NCI-H526 treated with DMSO at 0.1 percent for 48 hours (cell line): ENCODE measurements at places on chromosomes 7 and 10.

DNA sequence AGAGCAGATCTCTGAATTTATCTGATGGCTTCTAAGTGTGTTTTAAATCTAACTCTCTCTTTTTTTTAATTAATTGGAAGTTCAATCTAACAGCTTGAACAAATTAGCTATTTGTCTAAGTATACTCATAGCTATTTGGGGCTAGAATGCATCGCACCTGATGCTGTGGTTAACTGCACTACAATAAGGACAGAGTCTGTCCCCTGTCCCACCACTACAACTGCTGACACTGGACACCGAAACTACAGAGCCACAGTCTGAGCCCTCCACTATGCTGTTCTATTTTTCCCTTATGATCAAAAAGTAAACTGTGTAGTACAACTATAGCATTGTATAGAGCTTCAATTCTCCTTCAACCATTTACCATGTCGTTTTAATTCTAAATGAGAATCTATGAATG, 89.4 kb upstream of the AHR start:
- DNase-seq = no peak

- DNase-seq = no peak
Measured at GRCh38 chr10:131038056-131038455, 273.5 kb downstream of the TCERG1L start.

DNA sequence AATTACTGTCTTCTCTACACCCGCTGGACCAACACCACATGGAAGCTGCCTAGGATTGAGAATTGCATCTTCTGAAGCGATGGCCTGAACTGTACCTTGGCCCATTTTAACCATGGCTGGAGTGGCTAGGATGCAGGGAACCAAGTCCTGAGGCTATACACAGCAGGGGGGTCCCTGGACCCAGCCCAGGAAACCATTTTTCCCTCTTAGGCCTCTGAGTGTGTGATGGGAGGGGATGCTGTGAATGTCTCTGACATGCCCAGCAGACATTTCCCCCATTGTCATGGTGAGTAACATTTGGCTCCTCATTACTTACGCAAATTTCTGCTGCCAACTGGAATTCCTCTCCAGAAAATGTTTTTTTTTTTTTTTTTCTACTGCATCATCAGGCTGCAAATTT, 822.7 kb downstream of the PCDH15 start:
- no peak for DNase-seq

DNA sequence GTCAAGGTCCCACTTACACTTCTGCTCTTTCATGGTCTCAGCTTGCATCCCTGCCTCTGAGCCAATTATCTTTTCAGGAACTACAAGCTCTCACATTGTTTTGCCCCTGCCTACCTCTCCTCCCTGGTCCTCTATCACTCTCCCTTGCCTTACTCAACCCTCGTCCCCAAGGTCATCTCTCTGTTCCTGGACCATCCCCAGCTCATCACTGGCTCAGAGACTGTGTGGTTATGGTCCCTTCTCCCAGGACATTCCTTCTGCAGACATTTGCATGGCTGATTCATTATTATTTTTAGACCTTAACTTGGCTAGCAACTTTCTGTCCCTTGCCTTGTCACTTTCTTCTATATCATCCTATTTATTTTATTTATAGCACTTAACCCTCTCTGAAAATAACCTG, 17.8 kb upstream of the GPAM start:
- no peak for DNase-seq

GRCh38 chr10:2949948-2950354, 117.4 kb upstream of the PFKP start:
- no peak for DNase-seq

- DNase-seq = no peak
Measured at GRCh38 chr10:126598009-126598408, 72.5 kb downstream of the C10orf90 start.

- no peak for DNase-seq
Measured at GRCh38 chr7:28104041-28104541, 76.5 kb downstream of the JAZF1 start.

DNA sequence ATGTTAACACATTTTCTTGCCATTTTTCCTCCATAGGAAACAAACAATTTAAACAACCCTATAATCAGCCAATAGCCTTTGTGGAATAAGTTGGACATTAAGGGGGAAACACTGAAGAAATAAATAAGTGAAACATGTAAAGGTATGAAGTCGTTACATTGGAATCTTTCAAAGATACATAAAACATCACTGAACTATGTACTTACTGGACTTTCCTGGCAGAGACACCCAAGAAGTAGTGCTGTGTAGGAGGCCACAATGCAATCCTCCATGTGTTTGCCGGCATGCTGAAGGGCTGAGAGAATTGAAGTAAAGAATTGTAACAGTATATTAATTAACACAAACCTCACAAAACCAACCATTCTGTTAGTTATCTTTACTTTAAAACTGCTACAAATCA, 76.5 kb upstream of the GRID1 start:
- DNase-seq = no peak

GRCh38 chr10:75514830-75515229, 83.4 kb downstream of the LRMDA start:
- DNase-seq = no peak

DNA sequence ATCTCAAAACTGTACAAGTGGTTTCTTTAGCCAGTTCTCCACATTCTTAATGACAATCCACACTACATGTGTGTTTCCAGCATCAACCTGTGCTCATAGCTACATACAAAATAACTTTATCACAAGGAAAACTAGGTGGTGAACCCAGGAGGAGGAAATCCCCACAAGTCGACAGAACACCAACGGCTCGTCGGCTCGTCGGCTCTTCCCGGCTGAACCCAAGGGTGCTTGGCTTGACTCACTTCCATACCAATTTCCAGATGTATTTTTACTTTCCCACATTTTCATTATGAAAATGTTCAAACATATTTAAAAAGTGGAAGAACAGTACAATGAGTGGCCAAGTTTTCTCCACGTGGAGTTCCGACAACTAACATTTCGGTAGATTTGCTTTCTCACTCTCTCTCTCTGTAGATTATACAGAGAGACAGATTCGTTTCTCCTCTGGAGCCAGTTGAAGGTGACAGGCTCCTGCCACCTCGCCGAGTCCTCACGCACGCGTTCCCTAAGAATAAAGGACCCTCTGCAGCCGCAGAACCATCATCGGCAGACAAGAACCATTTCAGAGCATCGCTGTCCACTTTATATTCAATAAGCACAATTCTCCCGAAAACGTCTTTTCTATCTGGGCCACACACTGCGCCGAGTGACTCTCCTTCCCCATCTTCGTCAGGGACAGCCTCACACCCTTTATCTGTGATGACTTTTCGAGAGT, 53.3 kb downstream of the DIP2C start:
- no peak for DNase-seq

GRCh38 chr7:95471071-95471470, 14.7 kb upstream of the ASB4 start:
- DNase-seq = no peak

DNA sequence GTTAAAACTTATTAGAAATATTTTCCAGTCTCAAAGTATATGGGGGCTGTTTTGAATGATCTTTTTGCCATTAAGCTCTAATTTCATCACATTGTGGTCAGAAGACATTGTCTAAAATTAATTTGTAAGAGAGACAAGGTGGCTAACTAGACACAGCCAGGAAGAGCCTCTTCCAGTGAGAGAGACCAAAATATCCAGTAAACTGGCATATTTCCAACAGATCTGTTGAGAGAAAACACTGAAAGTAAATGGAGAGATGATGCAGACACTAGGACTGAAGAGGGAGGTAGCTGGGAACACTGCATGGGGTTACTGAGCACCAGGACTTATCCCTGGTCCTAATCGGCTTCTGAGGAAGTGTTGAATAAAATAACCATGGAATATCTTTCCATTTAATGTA, 101.5 kb upstream of the TAS2R16 start:
- DNase-seq = no peak

DNA sequence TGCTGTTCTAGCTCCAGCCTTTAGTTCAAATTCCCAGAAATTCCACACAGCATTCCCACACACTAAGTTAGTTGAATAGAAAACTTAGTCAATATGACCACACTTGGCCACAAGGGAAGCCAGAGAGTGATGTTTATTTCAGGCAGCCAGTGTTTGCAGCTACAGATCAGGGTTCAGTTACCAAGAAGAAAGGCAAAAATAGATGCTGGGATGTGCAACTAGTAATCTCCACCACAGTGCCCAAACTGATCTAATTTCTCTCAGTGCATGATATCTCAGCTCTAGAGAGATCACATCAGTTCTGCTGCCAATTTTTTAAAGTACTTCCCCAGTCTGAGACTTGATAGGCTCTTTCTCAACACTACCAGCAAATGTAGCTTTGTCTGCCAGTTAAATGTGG, 17.6 kb downstream of the SLF2 start:
- no peak for DNase-seq

GRCh38 chr10:127123626-127124025, 72.8 kb downstream of the INSYN2A start:
- no peak for DNase-seq

GRCh38 chr10:70856454-70856853, 31.9 kb downstream of the PCBD1 start:
- DNase-seq = no peak

DNA sequence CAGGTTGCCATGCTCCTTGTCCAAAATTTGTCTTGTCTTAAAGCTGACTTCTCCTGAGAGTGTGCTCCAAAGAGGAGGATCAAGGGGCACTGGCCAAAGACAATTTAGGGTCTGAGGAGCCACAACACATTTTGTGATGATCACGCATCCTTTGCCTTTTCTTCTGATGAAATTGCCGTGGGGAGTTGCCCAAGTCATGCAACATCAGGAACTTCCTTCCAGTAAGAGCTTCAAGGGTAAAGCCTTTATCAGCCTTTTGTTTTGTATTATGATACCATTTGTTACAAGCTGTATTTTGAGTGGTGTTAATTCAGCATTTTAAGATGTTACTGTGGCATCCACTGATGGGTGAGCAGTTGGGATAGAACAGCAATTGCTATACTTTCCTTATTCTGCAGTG, 131.2 kb upstream of the MKI67 start:
- no peak for DNase-seq

GRCh38 chr10:101859530-101859929, 15.9 kb upstream of the KCNIP2 start:
- DNase-seq = no peak

- no peak for DNase-seq
Measured at GRCh38 chr7:40833888-40834234, 699.1 kb downstream of the SUGCT start.

- DNase-seq = peak; percentile 13
Measured at GRCh38 chr10:76114581-76115001, 683.2 kb downstream of the LRMDA start.

- no peak for DNase-seq
Measured at GRCh38 chr7:90579181-90579688, 16.9 kb upstream of the CDK14 start.
